H9 (cell line): ENCODE measurements at places on chromosomes 1 and 21.

DNA sequence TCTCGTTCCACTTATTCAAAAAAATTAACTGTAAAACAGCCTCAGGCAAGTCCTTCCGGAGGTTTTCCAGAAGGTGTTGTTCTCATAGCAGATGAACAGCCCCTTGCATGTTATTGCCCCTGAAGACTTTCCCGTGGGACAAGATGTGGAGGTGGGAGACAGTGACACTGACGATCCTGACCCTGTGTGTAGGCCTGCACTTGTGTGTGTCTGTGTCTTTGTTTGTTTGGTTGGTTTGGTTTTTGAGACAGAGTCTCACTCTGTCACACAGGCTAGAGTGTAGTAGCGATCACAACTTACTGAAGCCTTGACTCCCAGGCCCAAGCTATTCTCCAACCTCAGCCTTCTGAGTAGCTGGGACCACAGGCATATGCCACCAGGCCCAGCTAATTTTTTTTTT is 12.6 kb downstream of the ETV3L start:
- DNase-seq, result no peak

- DNase-seq, result no peak
Observed at GRCh38 chr1:99497690-99498089, 148.2 kb upstream of the PALMD start.

DNA sequence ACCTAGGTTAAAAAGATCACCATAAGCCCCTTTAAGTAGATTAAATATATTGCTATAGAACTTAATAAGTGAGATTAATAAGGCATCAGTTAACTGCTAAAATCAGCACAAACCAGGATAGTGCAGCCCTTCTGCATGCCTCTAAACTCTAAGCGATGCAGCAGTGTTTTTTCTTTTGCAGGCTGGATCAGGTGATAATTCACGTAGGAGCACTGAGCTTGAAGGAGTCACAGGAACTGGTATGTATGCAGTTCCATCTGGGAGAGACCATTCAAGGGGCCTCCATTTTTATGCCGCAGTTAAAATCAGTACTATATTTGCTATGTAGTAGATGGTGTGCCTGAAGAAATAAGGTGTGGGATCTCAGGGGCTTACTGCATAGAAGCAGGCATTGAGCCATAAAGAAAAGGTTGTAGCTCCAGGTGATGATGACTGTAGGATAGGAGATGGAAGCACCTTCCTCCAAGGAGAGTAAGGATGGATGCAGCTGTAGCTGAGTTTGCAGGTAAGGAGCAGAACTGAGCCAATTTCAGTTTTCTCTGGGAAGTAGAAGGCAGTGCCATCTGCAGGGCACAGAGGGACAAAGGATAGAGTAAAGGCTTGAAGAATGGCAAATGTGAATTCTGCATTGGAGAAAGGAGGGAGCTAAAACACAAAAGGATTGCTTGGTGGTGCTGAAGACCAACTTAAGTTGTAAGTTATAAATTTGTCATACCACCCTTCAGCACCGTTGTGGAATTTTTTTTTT is 22.6 kb downstream of the NPL start:
- no peak for DNase-seq

- no peak for DNase-seq
Observed at GRCh38 chr1:230706020-230706699, 7.8 kb downstream of the AGT start.

GRCh38 chr1:246930830-246931548 is 759 bp downstream of the AHCTF1 start:
- peak; percentile 41 for DNase-seq

GRCh38 chr1:234735476-234735875 is 125.5 kb upstream of the IRF2BP2 start:
- DNase-seq, result no peak
